ENCODE measurements at places on chromosomes 12 and 14. TPM values are rescaled to one million over a fixed set of nuclear protein-coding genes. Genes with fewer than 3 reads are reported as not detected.

The ADGRD1 gene
- not detected for total RNA-seq

The ADCY6 gene
- total RNA-seq = 10.3 TPM

The KLHDC1 gene
- 1.5 TPM for total RNA-seq

The PGF gene
- total RNA-seq = 0.36 TPM

The FZD10 gene
- total RNA-seq = not detected

The LRRC43 gene
- 0.59 TPM for total RNA-seq

The TDRD9 gene
- not detected for total RNA-seq

The GOLGA3 gene
- 44.7 TPM for total RNA-seq

The RNASE2 gene
- not detected for total RNA-seq

The PPP4R4 gene
- total RNA-seq = 0.36 TPM

The KRT75 gene
- total RNA-seq = not detected

The DEPDC4 gene
- total RNA-seq = 4.2 TPM

The AMN gene
- total RNA-seq = not detected

The PAPLN gene
- total RNA-seq = 1.6 TPM

The IL23A gene
- 0.36 TPM for total RNA-seq

The INHBC gene
- not detected for total RNA-seq

The GNB3 gene
- total RNA-seq = 0.72 TPM

The EPYC gene
- total RNA-seq = not detected

The RNASE9 gene
- total RNA-seq = not detected

The LBHD2 gene
- not detected for total RNA-seq

Data from RPMI7951 (cell line).